GM12891 (cell line): ENCODE measurements at places on chromosomes 2 and 18.

GRCh38 chr2:112698834-112699515, 21.8 kb upstream of the NT5DC4 start:
- no peak for DNase-seq

- no peak for DNase-seq
These were observed 24.2 kb upstream of the UGT1A8 start for GRCh38 chr2:233593201-233593600.

- no peak for DNase-seq
These were observed 137.8 kb downstream of the PID1 start for GRCh38 chr2:229133155-229133772.

GRCh38 chr18:9410515-9410914, 64.8 kb upstream of the RALBP1 start:
- no peak for DNase-seq

- DNase-seq, result no peak
These were observed 50.3 kb upstream of the ZBTB7C start for GRCh38 chr18:48459465-48459864.

- no peak for DNase-seq
These were observed 7.8 kb upstream of the ANXA4 start for GRCh38 chr2:69734035-69734611.

GRCh38 chr2:47645246-47645645, 137.7 kb upstream of the MSH6 start:
- DNase-seq, result no peak

GRCh38 chr18:42730272-42730671, 385.2 kb downstream of the RIT2 start:
- no peak for DNase-seq

GRCh38 chr2:168884975-168885374, 5.3 kb downstream of the SPC25 start:
- no peak for DNase-seq

- no peak for DNase-seq
These were observed 180.4 kb downstream of the CD8B2 start for GRCh38 chr2:106667478-106668070.

DNA sequence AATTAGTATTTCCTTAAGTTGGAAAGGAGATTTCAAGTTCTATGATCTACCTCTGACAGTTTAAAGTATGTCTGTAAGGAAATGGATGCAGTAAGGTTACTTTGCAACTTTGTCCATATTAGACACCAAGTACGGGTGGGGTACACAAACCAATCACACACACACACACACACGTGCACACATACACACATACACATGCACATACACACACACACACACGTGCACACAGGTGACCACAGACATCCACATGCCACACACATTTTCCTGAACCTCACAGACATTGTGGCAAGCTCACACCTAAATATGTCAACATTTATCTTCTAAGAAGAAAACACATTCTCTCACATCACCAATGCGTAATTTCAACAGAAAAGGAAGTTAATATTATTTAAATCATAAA, 165.9 kb downstream of the MYT1L start:
- DNase-seq, result no peak

GRCh38 chr2:47050021-47050760, 104.9 kb downstream of the STPG4 start:
- DNase-seq, result no peak

DNA sequence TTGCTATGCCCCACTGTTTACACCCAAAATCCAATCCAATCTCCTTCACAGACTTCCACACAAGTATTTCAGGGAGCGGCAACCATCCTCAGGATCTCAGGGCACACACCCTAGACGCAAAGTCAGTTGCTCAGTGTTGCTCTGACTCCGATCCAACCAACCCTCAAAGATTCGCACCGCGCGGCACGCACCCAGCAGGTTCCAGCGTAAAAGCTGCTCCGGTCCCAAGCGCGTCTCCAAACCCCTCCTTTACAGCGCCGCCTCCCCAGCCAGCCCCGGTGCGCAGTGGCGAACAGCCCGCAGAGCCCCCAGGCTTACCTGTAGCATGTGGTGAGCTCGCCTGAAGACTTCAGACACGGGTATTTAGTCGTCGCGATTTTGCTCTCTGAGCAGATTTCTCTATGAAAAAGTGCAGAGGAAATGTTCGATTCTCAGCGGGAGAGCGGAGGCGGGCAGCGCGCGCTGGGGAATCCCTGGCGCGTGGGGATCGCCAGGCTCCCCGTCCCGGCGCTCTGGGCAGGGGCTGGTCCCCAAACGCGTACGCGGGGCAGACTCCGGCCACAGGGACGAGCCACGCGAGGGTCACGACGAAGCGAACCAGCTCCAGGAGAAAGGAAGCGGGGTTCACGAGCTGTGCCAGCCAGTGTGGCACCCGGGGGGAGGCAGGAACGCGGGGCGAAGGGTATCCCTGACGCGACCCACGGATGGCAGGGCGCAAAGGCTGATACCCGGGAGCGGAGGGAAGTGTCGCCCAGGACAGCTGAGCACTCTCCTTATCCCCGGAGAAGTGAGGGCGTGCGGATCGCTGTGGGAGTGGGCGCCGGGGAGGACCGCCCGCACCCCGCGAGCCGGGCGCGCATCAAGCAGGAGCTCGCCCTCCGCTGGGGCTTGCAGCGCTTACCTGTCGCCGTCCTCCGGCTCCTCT, 650 bp downstream of the CCBE1 start:
- DNase-seq, result no peak

DNA sequence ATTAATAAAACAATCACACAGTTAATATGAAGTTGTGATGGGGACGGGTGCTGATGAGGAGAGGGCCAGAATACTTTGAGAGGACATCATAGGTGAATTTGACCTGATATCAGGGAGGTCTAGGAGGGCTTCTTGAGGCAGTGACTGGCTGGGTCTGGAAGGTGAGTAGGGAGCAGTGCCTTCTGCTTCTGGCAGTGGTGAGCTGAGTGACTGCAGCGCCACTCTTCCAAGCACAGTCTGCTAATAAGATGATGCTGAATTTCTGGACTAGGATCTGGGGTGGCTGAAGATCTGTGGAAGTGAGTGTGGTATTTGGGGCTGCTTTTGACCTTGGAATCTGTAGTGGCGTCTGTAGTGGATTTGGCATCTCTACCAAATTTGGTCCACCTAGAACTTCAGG, 5.5 kb downstream of the DGKD start:
- no peak for DNase-seq

- DNase-seq, result no peak
These were observed 143.0 kb downstream of the TANC1 start for GRCh38 chr2:159111346-159111927.

GRCh38 chr2:134558208-134558830, 160.5 kb downstream of the TMEM163 start:
- no peak for DNase-seq

DNA sequence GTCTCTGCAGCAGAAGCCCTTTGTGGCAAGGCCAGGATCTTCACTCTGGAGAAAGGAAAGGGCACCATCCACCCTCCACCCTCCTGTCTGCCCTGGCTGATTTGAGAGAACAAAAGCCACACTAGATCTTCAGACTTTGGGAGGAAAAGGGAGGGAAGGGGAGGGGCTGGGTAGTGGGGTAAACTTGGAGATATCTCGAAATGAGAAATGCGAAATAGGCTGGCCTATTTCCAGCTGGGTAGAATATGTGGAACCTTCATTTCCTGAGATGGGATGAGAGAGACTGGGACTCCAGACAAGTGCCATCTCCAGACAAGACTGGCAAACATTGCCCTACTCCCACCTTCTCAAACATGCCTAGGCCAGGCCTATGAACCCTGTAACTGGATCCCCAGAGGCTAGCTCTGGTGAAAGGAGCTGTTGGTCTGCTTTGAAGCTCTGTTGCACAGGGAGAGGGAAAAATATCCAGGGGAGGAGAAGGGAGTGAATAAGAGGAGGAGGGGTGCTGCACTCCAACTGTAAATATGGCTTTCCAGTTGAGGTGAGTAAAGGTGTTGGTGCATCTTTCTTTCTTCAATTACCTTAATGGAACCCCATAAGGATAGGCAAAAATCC, 1.7 kb downstream of the HOXD12 start:
- DNase-seq, result no peak

DNA sequence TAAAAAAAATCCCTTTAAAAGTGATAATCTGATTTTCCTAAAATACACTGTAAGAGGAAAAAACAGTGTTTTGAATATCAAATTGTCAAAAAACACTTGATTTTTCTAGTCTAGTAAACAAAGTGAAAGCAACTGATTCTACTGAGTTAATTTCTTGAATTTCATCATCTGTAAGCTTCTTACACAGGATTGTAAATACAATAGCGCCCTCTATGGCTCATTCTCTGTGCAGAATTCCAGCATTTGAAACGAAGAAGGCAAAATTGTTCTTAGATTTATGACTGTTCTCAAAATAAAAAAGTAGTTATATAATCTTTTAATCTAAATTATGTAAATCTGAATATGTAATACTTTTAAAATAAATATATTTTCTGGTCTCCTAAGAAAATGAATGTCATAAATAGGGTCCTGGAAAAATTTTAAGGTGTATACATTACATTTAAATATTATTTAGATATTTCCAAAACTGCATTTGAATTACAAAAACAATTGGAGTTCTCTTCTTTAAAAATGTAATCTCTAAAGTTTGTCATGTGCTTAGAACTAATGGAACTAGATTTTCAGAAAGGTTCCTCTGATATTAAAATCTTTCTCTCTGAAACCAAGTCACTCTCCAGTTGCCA, 176.9 kb upstream of the MC4R start:
- no peak for DNase-seq

DNA sequence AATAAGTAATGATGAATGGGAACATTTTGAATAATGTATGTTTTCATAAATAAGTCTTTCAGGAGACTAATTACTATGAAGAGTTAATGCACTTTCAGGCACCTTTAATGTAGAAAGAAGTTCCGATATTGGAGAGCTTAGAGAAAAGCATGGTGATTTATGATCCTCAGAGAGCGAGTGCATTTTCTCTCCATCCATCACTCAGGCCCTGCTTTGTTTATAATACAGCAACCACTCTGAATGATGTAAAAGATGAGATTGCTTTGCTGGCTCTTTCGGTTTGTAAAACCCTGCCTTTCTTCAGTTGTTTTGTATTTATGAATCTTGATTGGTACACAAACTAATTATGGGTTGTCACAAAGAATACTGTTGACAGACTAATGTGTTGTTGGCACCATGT, 132.0 kb downstream of the NYAP2 start:
- no peak for DNase-seq

GRCh38 chr2:223668302-223668998, 66.3 kb upstream of the SCG2 start:
- no peak for DNase-seq

DNA sequence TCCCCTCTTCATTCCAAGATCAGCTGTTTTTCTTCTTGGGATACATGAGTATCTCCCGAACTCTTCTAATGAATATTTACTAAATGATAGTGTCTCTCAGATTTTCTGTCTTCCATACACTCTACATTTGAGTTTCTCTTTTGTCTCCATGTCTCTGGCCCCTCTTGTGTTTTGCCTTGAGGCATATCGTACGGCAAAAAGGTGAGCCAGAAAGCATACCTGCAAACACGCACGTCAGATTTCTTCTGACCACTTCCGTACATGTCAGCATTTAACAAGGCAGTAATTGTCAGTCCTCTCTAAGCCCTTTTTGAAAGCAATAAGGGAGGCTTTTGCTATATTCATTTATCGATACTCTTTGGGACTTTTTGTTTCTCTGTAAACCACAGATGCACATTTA, 82.4 kb downstream of the FEZ2 start:
- no peak for DNase-seq

DNA sequence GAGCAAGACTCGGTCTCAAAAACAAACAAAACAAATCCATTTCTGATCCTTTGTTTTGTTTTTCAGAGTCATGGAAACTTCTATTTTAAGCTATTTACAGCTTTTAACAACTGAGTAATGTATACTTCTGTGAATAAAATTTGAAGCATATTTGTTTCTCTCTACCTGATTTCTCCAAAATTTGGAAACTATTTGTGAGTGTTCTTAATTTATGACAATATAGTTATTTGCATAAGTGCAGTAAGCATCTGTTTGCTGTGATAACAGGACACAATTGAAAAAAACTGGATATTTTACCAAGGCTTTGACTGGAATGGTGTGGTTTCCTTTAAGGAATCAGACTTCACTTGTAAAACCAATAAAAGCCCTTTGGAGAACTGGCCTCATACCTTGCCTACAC, 53.3 kb upstream of the GULP1 start:
- DNase-seq, result no peak

DNA sequence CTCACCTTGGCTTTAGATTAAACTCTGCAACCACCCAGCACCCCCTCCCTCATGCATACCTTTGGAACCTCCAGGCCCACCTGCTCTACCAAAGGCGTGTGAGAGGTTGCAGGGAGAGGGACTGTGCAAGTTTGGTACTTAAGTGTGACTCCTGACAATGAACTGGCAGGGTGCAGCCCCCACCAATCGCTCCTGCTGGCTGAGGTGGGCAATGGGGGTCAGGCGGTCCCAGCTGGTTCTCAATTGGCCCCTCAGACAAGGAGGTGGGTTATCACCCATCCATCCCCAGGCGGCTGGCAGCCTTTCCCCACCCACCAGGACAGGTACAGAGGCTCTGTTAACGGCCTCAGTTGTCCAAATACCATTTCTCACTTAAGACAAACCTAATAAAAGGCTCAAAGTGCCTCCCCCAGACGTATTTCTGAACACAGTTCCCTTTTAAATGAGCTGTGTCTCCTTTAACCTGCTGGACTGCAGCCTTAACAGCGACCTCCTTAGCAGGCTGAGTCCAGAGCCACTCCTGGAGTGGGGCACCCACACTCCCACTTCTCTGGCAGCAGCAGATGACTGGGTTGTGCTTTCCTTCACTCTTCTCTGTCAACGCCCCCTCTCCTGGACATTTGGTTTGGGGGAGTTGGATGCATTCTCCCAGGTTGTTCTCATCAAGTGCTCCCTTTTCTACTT, 169.2 kb upstream of the SMAD2 start:
- DNase-seq, result no peak

DNA sequence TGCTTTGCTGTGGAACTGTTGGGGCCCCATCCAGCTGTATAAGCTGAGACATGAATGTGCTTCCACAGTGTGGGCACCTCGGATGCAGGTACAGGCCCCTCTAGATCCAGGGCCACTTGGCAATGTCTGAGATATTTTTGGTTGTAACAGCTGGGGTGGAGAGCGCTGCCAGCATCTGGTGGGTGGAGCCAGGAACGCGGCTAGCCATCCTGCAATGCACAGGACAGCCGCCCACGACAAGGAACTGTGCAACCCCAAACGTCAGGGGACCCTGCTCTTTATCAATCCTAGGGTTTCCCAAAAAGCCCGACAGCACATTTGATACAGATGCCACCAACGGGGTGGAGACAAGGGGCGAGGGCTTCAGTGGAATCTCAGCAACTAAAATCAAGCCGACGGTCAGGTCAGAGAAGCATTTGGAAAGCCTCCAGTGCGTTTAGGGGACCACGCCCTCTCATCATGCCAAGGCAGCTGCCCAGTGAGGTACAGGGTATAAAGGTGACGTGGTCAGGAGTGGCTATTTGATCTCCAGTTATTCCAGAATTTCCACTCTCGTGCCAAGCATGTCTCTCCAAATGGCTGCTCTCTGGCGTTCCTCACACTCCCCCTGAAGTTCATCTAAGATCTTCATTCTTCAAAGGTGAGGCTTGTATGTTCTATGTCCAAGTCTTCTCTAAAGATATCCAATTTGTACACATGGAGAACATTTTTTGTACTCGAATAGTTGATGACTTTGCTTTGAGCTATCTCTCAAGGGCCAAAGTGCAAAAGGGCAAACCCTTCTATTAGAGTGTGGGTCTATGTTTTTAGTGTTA, 55.7 kb downstream of the LRRFIP1 start:
- DNase-seq, result no peak
